ENCODE measurements at places on chromosomes 6 and 20. TPM values are rescaled to one million over a fixed set of nuclear protein-coding genes. Genes with fewer than 3 reads are reported as not detected.

Gene SNAI1
- 0.15 TPM for total RNA-seq

GRCh38 chr6:37489697-37490336, 9.9 kb downstream of the CCDC167 start:
- H3K36me3 ChIP-seq = peaks cover 11% of the 10 kb centered on the region
- no peak for DNase-seq
- peak overlapping the region; percentile 28 for H3K27ac ChIP-seq
- H3K27me3 ChIP-seq = no peaks in the 10 kb centered on the region

Gene ZKSCAN4
- 7.5 TPM for total RNA-seq

DNA sequence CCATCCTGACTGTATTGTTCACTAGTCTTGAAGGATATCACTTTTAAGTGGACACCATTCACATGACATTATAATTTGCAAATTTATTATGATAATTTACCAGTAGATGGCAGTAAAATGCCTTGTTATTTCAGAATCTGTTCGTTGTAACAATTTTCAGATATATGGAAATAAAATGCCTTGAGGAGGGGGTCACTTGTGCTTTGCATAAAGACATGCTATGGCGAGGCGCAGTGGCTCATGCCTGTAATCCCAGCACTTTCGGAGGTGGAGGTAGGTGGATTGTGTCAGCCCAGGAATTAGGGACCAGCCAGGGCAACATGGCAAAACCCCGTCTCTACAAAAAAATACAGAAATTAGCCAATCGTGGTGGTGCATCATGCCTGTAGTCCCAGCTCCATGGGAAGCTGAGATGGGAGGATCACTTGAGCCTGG, 9.0 kb upstream of the NCOA6 start:
- peaks cover 1% of the 10 kb centered on the region for H3K4me1 ChIP-seq
- H3K27me3 ChIP-seq = peaks cover 32% of the 10 kb centered on the region
- no peak overlapping the region for H3K27ac ChIP-seq
- H3K36me3 ChIP-seq = no peaks in the 10 kb centered on the region
- H3K4me3 ChIP-seq = no peak overlapping the region

GRCh38 chr20:32963176-32963575, 41.1 kb downstream of the SUN5 start:
- peaks cover 3% of the 10 kb centered on the region for H3K36me3 ChIP-seq
- peak overlapping the region; percentile 72 for H3K27ac ChIP-seq
- H3K27me3 ChIP-seq = no peaks in the 10 kb centered on the region
- H3K4me3 ChIP-seq = no peak overlapping the region
- DNase-seq = no peak

DNA sequence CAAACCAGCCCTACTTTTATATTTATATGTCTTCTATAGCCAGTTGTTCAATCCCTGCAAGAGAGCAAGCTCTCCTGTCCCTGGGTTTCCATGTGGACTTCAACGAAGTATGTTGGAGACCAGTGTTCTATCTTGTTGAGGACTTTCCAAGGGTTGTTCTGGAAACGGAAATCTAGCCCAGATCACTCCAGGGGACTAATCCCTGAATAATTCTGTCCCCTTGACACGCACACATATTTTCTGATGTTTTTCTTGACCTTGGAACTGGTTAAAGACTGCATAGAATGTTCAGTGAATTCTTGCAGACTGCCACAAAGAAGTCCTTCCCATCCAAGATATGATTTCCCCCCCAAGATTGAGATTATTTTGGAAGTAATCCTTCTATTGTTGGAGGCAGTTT, 9.5 kb upstream of the MYLK2 start:
- DNase-seq = no peak
- peaks cover 20% of the 10 kb centered on the region for H3K36me3 ChIP-seq
- H3K4me3 ChIP-seq = no peak overlapping the region
- no peaks in the 10 kb centered on the region for H3K27me3 ChIP-seq
- no peak overlapping the region for H3K27ac ChIP-seq
- peaks cover 2% of the 10 kb centered on the region for H3K4me1 ChIP-seq

- peaks cover 59% of the 10 kb centered on the region for H3K36me3 ChIP-seq
- no peaks in the 10 kb centered on the region for H3K27me3 ChIP-seq
- no peak overlapping the region for H3K27ac ChIP-seq
- no peak overlapping the region for H3K4me3 ChIP-seq
Observed at GRCh38 chr6:78942446-78942845, 75.1 kb downstream of the IRAK1BP1 start.

Gene STMN3
- total RNA-seq = 49.4 TPM

DNA sequence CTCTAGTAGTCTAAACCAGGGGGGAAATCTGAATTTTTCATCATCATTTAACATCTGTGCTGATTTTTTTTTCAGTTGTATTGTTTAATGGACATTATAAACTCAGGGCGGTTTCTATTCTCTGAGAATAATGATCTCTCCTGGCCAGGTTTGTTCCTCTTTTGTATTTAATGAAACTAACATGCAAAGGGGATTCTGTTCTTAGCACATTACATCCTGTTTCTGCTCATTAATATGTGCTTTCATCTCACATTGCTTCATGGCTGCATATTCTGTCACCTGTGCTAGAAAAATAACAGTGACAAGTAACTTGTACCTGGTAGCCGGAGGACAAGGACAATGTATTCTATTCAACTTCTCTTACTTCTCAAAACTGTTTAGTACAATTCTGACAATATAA, 806 bp downstream of the HLA-DOB start:
- no peaks in the 10 kb centered on the region for H3K36me3 ChIP-seq
- H3K27ac ChIP-seq = no peak overlapping the region
- DNase-seq = no peak
- no peak overlapping the region for H3K4me3 ChIP-seq
- H3K4me1 ChIP-seq = peaks cover 7% of the 10 kb centered on the region
- no peaks in the 10 kb centered on the region for H3K27me3 ChIP-seq

- no peaks in the 10 kb centered on the region for H3K27me3 ChIP-seq
- peaks cover 52% of the 10 kb centered on the region for H3K36me3 ChIP-seq
- no peak for DNase-seq
- no peak overlapping the region for H3K4me3 ChIP-seq
Observed at GRCh38 chr6:43547222-43547621, 28.6 kb downstream of the XPO5 start.

- no peak overlapping the region for H3K4me3 ChIP-seq
- DNase-seq = no peak
- H3K36me3 ChIP-seq = peaks cover 3% of the 10 kb centered on the region
Observed at GRCh38 chr20:24361541-24361940, 107.9 kb upstream of the SYNDIG1 start.

Gene UBE2C
- 244 TPM for total RNA-seq
